Upper lobe of right lung (tissue), 1 donor: ENCODE measurements at places on chromosomes 1 and 21. TPM values are rescaled to one million over a fixed set of nuclear protein-coding genes. Genes with fewer than 3 reads are reported as not detected.

DNA sequence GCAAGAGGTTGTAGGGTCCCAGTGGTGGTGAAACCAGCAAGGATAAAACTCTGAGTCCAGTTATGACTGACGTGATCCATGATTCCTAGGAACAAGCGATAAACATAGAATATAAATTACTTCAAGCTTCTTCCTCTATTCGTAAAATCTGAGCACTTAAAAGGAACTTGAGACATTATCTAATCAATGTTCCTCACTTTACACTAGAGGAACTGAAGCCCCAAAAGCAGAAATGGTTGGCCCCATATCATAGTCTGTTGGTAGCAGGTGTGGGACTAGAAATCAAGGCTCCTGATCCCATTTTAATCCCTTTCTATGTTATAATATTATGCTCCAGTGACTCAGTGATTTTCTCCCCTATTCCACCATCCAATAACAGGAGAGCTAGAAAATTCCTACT is 21.9 kb upstream of the MNDA start:
- DNase-seq, result no peak

GRCh38 chr1:32686387-32686786 is 16.2 kb downstream of the SYNC start:
- DNase-seq, result no peak

DNA sequence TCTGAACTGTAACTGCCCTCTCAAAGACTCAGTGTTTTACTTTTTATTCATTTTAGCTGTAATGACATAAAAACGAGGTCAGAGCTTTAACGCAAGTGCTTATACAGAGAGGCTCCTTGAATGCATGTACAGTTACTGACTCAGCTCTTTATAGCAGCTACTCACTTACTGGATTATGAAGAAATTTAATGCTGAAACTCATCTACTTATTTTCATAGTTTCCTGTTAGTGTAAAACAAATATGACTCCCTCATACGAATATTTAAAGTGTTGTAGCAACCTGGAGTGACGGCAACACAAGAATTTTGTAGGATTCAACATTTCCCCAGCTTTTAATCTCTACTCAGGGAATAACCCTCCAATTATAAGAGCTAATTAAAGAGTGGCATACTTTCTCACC is 32.7 kb downstream of the ADSS2 start:
- DNase-seq, result no peak

GRCh38 chr1:175600721-175601440 is 142.5 kb downstream of the TNR start:
- no peak for DNase-seq

GRCh38 chr1:174769961-174770549 is 229.7 kb upstream of the CACYBP start:
- no peak for DNase-seq

GRCh38 chr1:176938375-176938774 is 226.1 kb downstream of the ASTN1 start:
- DNase-seq, result no peak

DNA sequence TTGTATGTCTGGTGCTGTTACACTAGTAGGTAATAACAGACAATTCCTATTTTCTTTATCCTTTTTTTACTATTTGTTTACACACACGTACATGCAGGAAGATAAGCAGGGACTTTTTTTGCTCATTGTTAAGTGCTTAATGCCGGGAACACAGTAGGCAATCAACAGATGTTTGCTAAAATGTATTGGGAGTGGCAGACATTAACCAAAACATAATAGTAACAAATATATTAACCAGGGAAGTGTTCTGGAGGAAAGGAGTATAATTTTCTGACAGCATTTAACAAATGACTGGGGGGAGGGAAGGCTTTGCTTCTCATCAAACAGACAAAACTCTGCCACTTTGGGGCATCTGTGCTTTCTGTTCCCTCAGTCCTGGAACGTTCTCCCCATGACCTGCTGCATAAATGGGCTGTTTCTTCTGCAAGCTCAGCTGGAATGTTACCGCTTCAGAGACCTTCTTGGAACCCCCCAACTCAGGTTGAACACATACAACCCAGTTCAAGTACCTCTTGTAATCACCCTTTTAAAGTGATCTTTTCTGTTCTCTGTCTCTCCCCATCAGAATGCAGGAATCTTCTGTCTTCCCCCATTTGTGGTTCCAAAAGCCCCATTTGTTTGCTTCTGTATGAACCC is 2.1 kb downstream of the CR1L start:
- DNase-seq, result no peak

DNA sequence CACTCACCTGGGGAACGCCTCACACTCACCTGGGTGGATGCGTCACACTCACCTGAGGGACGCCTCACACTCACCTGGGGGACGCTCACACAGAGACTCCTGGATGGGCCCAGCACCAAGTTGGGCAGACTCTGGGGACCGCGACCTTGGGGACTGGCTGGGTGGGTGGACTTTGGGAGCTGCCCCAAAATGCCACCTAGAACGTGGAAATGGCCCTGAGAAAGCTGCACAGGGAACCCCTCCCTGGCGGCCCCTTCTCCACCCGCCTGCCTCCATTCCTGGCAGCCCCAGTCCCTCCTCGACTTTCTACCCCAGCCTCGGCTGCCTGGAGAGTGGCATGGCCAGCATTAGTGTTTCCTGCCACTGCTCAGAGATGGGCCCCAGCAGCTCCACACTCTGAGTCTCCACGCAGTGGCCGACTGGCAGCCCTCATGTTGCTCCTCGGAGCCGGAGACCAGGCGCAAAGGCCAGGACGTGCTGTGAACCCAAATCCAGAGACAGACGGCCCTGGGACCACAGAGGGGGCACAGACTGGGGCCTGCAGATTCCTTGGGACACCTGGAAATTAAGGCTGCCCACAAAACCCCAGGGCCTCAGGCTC is 46.5 kb upstream of the ACTRT2 start:
- DNase-seq, result peak; percentile 57

- DNase-seq, result no peak
Measured at GRCh38 chr1:193514397-193514796, 328.0 kb upstream of the B3GALT2 start.

GRCh38 chr1:24932284-24932683 is 2.2 kb upstream of the RUNX3 start:
- DNase-seq, result peak; percentile 78

APH1A gene
- 135 TPM for total RNA-seq

FAM151A gene
- total RNA-seq, result not detected

CFHR3 gene
- total RNA-seq, result 0.23 TPM

COL11A1 gene
- 1.7 TPM for total RNA-seq

KCNA2 gene
- total RNA-seq, result 0.64 TPM

C4BPA gene
- 175 TPM for total RNA-seq

TRIM63 gene
- 0.46 TPM for total RNA-seq

RGL1 gene
- total RNA-seq, result 40.9 TPM

AGT gene
- total RNA-seq, result 1.8 TPM
